ENCODE measurements at places on chromosomes 13 and 19.

DNA sequence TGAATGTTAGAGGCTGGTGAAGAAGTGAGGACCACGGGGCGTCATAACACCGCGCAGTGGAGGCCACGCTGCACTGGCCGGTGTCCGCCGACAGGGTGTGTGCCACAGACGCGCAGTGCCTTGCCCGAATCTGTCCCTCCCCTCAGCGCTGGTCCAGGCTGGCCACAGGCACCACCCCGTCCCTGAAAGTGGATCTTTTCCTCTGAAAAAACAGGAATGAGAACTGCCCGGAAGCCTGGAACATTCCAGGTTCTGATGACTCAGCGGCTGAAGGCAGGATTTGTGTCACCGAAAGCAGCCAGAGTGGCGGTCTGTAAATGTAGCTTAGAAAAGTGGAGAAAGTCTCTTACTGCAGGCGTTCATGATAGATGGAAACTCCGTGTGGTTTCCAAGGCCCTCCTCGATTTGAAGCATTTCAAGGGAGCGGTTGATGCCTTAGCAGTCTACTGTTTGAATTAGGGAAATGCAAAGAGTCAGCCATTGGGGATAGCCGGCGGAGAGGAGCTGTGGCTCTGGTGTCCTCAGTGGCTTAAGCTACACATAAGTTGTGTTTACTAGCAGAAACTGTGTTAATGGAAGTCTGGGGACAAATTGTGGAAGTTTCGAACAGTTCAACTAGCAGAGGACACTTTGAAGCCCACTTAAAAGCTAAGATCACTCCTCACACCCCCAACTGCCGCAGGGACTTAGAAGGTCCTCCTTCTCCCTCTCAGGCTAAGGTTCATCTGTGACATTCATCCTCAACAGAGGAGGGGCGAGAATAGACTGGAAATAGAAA lies 70.8 kb downstream of the NUFIP1 start:
- DNase-seq: peak; percentile 94

- no peak for DNase-seq
Observed at GRCh38 chr13:22549126-22549525, 631.7 kb upstream of the SGCG start.

DNA sequence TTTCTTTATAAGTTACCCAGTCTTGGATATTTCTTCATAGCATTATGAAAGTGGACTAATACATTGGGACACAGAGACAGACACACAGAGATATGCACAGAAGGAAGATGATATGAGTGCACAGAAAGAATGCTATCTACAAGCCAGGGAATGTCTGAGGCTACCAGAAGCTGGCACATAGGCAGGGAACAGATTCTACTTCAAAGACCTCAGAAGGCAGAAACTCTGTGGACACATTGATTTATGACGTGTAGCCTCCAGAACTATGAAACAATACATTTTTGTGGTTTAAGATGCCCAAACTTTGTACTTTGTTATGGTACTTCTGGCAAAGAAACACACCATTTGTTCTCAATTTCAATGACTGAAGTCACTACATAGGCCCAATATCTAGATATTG lies 556.7 kb downstream of the PCDH9 start:
- DNase-seq: no peak

DNA sequence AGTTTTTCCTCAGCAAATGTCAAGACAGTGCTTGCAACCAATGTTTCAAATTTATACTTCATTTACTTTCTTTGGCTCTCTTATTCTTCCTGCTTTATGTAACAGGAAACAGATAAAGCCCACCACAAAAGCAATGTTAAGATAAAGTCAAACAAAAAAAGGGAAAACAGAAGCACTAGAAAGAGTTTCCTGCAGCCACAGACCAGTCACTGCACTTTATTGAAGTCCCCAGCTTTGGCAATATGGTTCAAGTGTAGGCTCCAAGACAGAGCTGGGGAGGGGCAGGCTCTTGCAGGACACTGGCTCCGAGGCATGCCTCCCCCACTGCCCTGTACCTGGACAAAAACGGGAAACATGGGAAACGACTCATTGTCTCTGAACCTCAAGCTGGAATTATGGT lies 15.3 kb upstream of the CDC16 start:
- DNase-seq: no peak

GRCh38 chr19:3932931-3933810 lies at the start of gene NMRK2:
Gene NMRK2, plus strand, starts transcription at chr19:3933069. Its CDS starts 603 bp downstream, at chr19:3933672.
- DNase-seq: peak; percentile 76

GRCh38 chr19:50759886-50760285 lies 10.4 kb upstream of the GPR32 start:
- DNase-seq: no peak

DNA sequence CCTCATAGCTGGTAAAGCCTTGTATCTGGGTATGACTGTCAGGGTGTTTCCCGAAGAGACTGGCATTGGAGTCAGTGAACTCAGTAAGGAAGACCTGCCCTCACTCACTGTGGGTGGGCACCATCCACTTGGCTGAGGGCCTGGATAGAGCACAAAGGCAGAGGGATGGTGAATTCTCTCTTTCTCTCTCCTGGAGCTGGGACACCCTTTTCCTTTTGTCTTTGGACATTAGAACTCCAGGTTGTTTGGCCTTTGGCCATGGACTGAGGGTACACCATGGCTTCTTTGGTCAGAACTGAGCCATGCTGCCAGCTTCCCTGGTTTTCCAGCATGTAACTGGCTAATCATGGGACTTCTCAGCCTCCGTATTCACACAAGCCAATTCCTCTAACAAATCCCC lies 4.6 kb upstream of the CEACAM1 start:
- DNase-seq: no peak

DNA sequence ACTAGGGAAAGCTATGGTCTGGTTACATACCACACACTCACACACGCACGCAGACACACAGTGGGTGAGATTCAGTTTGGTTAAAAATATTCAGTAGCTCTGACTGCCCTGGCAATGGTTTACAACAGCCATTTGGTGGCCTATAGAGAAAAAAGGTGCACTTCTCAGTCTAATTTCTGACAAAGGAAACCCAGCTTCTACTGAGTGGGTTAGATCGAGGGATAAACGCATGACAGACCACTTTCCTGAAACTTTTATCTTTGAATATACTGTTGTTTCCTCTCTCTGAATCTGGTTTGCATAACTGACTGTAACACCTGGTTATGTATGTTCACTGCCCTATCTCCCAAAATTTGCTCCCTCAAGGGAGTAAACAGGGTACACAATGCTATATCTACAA lies 2.5 kb downstream of the LIG4 start:
- DNase-seq: no peak

All from Right ventricle myocardium superior (tissue), 1 donor.